Activated CD4-positive, alpha-beta T cell treated with anti-CD3 and anti-CD28 coated beads for 48 hours (primary cell): ENCODE measurements at places on chromosomes 11 and 22.

GRCh38 chr11:66720223-66720898, 8.7 kb downstream of the SPTBN2 start:
- peak; percentile 73 for DNase-seq

DNA sequence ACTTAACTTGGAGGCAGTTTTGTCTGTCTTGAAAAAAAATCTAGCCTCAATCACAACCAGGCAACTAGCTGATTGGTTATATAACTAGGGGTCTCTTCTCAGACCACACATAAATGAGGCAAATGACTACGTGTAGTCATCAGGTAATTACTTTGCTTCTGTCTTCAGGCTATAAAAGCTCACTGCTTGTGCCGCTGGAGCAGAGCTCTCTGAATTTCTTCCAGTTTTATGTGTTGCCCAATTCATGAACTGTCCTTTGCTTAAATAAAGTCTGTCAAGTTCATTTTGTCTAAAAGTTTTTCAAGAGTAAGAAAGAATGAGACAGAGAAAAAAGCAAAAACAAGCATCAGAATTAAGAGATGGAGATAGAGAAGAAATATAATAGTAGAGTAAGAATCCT, 93.4 kb downstream of the MUC15 start:
- no peak for DNase-seq

GRCh38 chr11:2089536-2090165, 49.5 kb downstream of the IGF2 start:
- peak; percentile 65 for DNase-seq

GRCh38 chr11:62593434-62594044, 2.2 kb upstream of the TUT1 start:
- DNase-seq: peak; percentile 87

DNA sequence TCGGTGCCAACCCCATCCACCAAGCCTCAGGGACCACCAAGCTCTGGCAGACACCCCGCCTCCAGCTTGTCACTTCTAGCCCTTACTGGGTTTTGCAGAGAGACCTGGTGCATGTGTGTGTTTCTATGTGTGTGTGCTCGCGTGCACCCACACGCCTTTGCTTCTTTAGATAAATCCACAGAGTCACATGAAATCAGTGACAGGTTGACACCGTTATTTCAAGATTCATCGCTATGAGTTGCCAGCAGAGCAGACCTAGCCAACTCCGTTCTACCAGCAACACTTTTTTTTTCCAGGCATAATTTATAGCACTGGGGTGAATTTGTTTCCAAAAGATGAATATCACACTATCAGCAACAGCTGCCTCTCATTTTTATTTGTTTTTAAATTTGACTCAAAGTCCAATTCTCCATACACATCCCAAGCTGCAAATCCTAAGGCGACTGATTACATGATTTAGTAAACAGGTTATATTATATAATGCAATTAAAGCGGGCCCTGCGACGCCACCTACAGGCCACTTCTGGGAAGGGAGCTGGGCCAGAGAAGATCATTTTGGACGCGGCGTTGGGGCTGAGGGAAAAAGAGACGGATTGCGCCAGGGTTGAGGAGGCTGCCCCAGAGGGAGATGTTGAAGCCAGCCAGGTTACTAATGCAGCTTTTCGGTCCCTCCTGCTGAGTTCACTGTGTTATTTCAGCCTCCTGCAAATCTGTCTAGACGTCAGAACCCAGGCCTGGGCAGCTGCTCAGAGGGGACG, 150.5 kb downstream of the FEZ1 start:
- peak; percentile 70 for DNase-seq

- DNase-seq: no peak
These were observed 434.5 kb upstream of the CCDC90B start for GRCh38 chr11:83720675-83721074.

DNA sequence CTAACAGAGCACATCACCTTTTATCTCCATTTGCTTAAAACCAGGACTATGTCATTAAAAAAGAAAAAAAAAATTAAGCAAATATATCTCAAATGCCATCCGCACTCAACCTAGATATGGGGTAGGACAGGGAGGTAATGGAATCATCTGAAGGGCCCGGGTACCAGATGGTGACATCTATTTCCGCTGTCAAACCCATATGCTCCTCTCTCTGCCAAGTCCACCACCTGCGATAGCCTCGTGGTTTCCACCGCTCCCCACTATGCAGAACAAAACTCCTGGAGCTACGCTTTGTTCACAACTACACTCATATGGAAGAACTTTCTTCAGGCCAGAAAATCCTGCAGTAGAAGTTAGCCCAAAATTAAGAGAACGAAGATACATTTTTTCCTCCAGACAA, 31.4 kb downstream of the FEZ1 start:
- no peak for DNase-seq

GRCh38 chr11:14315130-14315529, 43.9 kb downstream of the RRAS2 start:
- no peak for DNase-seq

- DNase-seq: no peak
These were observed 21.3 kb downstream of the MORC2 start for GRCh38 chr22:30947173-30947815.

DNA sequence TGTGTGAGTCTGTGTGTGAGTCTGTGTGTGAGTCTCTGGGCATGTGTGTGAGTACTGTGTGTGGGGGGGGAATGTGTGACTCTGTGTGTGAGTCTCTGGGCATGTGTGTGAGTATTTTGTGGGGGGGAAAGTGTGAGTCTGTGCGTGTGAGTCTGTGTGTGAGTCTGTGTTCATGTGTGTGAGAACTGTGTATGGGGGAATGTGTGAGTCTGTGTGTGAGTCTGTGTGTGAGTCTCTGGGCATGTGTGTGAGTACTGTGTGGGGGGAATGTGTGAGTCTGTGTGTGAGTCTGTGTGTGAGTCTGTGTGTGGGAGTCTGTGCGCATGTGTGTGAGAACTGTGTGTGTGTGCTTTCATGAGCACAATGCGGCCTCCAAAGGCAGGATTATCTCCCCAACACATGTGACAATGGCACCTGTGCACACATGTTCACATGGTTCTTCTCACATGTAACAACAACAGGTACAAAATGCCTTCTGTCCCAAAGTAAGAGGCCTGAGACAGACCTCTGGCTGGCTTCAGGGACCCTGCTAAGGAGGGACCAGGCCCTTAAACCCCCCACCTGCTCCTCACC, 1.6 kb downstream of the CD5 start:
- peak; percentile 41 for DNase-seq

DNA sequence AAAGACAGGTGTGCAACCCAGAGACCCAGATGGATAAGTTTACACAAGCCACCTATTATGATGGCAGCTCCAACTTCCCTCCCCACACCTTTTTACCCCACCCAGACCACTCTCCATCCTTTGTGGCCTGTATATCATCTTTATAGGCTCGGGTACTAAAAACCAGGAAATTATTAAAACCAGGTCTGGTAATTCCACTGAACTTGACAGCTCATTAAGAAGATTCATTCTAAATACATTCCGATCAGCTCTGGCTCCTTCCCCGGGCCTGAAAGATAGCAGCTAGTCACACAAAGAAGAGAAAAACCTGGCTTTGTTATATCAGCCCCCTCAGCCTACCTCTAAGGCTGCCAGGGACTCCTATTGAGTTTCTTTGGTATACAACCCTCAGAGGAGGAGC, 67.9 kb upstream of the API5 start:
- no peak for DNase-seq

DNA sequence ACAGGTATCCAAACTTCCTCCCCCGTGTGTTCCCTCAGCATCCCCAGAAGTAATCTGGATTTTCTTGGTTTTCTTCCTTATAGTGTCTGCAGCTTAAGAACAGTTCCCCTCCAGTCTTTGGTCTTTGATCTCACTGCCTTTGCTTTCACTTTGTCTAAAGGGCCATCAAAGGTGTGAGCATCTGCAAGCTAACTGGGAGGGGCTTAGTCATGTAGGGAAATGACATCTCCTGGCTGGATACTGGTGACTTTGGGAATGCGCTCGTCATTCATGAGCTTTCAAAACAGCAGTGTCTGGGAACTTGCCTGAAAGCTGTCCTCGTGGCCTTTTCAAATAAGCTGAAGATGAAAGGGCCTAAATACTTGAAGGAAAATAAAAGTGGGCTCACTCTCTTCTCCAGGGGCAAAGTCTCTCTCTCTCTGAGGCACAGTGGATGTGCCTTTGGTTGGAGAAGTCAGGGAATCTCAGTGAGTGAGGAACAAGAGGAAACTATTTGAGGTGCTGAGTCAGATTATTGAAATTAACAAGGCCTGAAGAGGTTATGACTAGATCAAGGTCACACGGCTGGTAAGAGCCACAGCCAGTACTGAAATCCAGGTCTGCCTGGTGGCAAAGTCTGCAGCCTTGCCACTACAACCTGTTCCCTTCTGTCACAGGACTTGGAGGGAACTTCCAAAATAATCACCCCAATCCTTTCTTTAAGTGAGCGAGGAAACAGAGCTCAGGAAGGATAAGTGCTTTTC, 45.6 kb upstream of the TENM4 start:
- no peak for DNase-seq

DNA sequence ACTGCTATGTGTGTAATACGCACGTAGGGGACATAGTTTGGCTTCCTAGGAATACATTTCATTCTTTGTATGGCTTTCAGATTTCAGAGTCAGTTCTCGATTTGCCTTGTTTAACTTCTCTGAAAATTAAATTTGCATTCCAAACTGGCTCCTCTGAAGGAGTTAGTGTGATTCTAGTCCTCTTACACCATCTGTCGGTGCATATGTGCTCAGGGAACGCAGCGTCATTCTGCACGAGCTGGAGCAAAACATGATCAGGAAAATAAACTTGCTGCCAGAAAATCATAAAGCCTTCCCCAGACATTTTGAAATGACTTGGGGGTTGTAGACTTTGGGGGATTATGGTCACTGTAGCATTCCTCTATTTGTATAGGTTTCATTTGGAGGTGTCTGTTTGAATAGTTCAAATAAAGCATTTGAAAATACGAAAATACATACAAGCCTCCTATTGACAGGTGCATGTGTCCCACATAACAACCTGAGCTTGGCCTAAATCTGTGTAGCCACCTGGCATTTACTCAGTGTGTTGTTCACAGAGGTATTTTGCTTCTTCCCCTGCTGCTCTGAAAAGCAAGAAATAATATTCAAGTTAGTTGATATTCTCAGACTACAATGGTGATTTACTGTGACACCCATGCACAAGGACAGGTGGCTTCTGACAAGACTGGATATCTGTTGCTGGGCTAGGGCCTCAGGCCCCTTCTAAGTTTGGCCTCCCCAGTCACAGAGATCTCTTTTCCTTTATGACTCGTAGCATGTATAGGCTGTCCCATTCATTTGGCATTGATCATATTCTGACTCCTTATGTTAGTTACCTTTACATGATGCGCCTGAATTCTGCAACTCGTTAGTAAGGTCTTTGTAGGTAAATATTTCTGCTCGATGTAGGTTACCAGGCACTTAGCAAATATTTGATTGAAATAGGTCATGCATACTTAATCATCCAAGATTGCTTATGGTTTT, 81.6 kb upstream of the SORL1-AS1 start:
- DNase-seq: no peak

GRCh38 chr11:130029137-130029536, 26.5 kb upstream of the PRDM10 start:
- DNase-seq: no peak

- DNase-seq: peak; percentile 67
These were observed 68.1 kb downstream of the UBASH3B start for GRCh38 chr11:122723576-122723975.

DNA sequence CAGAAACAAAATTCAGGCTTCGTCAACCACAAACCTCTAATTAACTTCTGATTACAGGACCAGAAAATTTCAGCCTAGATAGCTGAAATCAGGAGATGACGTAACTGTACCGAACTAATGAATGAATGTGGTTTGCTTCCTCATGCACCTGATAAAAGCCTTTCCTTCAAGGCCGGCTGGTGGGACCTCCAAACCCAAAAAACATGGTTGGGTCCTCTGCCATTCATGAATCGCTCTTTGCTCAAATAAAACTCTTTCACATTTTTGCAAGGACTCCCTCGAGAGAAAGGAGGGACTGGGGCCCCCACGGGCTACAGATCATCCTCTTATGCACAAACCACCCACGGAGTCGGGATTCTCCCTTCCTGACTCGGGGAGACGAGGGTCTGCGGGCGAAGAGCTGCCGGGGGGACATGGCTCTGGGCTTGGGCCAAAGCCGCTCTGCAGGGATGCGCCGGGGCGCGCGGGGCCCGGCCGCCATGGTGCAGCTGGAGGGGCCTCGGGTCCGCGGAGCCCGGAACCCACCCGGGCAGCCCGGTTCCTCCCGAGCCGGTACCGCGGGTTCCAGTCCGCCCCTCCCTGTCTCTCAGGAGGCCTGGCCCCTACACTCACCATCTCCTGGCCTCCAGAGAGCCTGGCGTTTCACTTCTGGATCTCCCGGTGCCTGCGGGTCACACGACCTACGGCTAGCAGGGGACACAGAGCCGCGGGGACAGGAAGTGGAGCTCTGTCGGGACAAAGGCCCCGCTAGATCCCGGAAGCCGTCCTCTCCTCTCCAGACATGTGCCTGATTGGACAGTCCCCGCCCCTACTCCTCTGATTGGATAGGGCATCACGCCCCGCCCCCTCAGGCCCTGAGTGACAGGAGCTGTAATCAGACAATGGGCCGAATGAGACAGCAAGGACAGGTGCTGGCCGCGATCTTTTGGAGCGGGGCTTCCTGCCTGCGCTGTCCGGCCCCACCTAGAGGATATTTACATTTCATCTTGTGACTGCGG, at the start of gene ZNF195:
Gene ZNF195 (minus strand): TSS at position 721 of the 998 bp plus-strand sequence. CDS start 106 bp downstream, at position 615.
- DNase-seq: peak; percentile 99

- DNase-seq: no peak
These were observed 104.6 kb downstream of the ATXN10 start for GRCh38 chr22:45776313-45776585.

DNA sequence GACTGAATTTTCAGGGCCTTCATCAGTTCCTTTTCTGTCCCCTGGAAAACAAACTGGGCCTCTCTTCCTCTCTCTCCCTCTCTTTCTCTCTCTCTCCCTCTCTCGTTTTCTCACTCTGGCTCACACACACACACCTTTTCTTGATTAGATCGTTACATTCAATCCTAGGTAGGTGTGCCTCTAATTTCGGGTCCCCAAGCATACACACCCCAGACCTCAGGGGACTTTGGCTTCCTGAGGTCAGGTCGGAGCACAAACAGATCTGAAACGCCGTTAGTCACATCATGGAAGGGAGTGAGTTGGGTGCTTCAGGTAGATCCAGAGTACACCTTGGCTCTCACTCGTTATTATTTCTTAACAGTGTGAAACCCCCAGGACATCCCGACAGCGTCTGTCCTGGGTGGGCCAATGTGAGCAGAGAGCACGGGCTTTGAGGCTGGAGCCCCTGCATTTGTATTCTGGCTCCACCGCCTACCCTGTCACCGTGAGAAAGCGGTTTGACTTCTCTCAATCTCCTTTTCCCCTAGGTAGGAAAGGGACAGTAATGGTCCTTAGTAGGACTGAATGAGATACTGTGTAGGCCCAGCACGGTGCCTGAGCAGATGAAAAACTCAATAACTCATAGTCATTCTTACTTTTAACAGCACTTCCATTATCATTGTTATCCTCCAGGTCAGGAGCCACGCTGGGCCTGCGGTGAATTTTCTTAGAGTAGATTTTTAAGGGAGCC, 37.3 kb upstream of the POU2AF1 start:
- no peak for DNase-seq

DNA sequence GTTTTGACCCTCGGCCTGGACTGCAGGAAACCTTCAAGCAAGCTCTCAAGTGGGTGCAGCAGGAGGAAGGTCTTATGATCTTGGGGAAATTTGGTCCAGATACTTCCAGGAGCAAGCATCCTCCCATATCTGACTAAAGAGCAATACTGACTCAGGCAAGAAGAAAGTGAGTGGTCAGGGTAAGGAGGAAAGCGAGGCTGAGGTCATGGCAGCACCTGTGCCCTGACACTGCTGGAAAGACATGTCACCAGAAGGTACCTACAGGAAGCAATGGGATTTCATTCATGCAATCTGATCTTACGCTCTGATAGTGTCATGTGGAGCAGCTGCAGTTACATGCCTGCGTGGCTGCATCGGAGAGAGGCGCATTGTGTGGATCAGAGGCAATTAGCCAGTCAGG, 6.5 kb upstream of the TOP3B start:
- DNase-seq: no peak
